ENCODE measurements at places on chromosomes 12 and 14. TPM values are rescaled to one million over a fixed set of nuclear protein-coding genes. Genes with fewer than 3 reads are reported as not detected.

RAD9B gene
- polyA plus RNA-seq, result 1.4 TPM

PLA2G1B gene
- polyA plus RNA-seq, result 0.27 TPM

CCDC60 gene
- 0.18 TPM for polyA plus RNA-seq

SDR9C7 gene
- 0.32 TPM for polyA plus RNA-seq

SLC17A8 gene
- polyA plus RNA-seq, result 0.35 TPM

DNA sequence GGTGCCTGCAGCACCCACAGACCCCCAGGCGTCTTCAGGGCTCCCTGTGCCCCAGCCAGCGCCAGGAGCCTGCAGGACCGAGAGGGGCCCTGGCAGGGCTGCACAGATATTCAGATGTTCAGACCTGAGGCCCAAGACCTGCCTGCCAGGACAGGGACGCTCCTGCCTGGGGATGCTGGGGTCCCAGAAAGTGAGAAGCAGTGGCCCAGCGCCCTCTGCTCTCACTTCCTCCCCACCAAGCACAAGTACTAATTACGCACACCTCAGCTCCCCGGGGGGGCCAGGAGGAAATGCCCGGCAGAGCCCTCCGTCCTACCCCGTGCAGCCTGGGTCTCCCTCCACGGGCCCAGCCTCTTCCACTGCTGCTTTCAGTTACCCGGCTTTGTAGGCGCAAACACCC, 28.8 kb upstream of the INF2 start:
- no peak for DNase-seq

DNA sequence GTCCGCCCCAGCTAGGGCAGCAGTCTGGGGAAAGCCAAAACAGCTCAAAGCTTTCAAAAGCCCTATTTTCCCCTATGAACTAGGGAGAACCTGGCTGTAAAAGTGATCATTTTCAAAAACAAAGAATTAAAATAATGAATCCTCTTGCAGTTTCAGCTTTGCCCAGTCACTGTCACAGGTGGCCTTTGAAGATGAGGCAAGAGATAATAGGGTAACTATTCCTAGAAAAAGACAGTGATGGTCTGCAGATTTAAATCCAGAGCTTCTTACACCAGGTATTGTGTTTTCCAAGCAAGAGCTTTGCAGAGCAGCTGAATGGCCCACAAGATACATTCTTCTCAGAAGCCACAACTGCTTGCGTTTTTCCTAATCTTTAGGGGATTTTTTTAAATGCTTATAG, 80.2 kb upstream of the NUDT4 start:
- no peak for DNase-seq

GRCh38 chr14:23638414-23639047, 2.4 kb downstream of the DHRS2 start:
- no peak for DNase-seq

GRCh38 chr14:55297611-55298499, 26.6 kb downstream of the FBXO34 start:
- no peak for DNase-seq

- no peak for DNase-seq
These were observed 340.2 kb downstream of the SEC23A start for GRCh38 chr14:38762845-38763244.

GRCh38 chr14:50173891-50174290, 57.5 kb downstream of the SOS2 start:
- no peak for DNase-seq

- no peak for DNase-seq
These were observed 47.9 kb upstream of the PLEKHG6 start for GRCh38 chr12:6262623-6263022.

DNA sequence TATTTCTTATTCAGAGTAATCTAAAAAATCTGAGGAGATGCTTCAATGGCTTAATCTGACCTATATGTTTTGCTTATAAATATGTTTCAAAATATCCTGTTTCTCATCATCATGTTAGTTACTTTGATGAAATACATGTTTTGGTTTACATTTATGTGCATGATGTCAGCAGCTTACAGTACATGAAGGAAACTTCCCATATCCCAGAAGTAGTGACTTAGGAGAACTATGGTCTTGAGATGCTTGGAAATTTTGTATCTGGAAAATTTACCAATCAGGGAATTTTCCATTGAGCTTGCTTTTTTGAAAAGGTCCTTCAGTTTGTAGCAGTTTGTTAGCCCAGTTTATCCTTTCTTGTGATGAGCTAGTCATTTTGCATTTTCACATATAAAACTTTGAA, 73.3 kb downstream of the RASSF8 start:
- DNase-seq, result no peak

- no peak for DNase-seq
These were observed 207.6 kb downstream of the CHST11 start for GRCh38 chr12:104664351-104664750.

DNA sequence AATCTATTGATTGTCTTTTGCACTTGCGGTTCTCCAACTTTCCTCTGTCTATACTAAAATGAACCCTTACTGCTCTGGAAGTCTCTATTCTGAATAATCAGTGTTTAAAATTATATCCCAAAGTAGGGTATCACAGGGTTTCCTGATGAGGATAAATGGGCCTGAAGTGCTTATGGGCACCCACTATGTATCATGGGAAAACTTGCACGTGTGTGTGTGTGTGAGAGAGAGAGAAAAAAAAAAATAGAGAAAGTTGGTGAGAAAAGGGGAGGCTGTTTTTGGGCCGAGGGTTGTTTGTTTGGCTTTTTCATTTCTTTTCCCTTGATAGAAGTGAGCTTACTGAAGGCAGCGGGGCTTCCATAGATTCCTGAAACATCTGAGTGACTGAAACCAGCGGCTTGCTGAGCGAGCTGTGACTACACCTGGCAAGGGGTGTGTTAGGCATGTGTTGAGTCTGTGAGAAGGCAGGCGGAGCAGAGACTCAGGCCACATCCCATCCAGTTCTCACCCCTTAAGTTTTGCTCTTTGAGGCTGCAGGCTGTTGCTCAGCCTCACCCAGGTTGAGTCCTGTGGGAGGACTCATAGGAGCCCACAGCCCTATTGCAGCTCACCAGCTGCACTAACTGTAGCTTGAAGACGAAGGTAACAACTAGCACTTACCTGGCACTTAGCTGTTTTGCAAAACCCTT, 17.2 kb downstream of the PPFIBP1 start:
- no peak for DNase-seq

GRCh38 chr12:66665435-66665985, 13.4 kb downstream of the GRIP1 start:
- DNase-seq, result no peak

DNA sequence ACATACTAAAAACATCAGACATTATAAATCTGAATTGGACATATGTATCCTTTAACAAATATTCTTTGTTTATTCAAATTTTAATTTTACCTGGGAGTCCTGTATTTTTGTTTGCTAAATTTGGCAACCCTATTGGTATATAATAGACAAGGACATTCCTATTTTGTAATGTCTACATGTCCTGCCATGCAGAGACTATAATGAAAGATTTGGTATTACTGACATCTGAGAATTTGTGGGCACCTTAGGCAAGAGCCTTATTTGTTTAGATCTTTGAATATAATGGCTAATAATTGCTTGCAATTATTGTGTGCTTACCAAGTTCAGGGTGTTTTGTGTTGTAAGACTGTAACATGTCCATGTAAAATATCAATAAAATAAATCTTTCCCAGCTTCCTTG, 334.4 kb downstream of the KCNH5 start:
- no peak for DNase-seq

GRCh38 chr12:63223128-63223527, 72.1 kb upstream of the AVPR1A start:
- no peak for DNase-seq

GRCh38 chr14:67618617-67619063, 1.1 kb upstream of the ARG2 start:
- DNase-seq, result peak; percentile 85

DNA sequence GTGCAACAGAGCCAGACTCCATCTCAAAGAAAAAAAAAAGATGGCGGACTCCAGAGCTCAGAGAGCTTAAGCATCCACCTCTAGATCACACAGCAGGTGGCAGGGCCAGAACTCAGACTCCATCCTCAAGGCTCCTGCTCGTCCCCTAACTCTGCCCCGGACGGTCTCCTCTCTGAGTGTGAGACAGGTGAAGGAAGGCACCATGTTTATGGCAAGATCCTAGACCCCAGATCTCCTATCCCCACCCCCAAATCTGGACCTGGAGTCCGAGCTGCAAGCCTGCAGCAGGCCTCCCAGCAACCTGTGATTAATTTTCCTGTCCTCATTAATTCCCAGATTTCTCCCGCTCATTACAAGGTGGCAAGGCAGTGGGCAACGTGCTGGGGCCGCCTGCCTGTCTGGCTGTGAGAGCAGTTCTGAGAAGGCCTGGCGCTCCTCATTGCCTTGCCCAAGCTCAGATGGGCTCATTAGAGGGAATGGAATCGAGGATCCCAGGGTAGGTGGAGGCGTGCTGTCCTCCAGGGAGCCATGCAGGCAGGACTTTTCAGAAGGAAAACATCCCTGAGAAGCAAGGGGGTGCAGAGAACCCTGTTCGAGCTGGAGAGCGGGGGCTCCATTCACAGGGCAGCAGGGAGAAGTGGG, 296.6 kb upstream of the RTL1 start:
- no peak for DNase-seq

GRCh38 chr12:65339161-65339560, 60.7 kb downstream of the MSRB3 start:
- DNase-seq, result no peak

DNA sequence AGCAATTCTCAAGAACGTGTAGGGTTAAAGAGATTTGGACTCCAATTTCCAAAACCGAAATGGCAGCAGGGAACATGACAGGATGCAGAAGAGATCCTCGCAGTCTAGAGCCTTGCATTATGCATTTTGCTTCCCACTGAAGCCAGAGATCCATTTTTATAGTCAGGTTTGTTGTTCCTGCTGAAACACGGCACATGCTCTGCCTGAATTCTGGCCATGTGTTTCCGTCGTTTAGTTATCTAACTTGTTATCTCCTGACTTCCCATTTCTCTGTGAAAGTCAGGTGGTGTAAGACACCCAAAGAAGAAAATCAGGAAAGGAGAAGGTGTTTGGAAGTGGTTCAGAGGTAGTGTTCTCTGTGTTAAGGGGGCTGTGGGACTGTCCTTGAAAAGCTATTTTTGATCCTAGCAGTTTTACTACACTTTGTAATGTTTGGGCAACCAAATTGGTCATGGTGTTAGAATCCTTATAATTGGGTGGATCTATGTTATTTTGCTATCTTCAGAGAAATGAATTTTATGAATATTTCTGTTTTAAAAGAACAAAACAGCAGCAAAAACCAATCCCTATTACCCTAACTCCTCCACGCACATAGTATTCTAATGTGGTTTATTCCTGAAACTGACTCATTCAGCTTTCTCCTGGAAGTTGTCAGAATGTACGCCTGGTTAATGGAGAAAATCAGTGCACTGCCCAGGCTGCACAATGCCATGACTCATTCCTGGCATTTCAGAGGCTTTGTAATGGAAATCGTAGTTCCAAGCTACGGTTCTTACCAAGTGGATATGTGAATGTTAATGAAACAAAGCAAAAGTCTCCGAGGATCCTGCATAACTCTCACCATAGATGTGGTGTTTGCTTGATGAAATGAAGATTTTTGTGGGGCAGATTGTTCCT, 110.1 kb downstream of the SAMD4A start:
- no peak for DNase-seq

- DNase-seq, result no peak
These were observed 33.9 kb upstream of the CDK17 start for GRCh38 chr12:96434107-96434506.

DNA sequence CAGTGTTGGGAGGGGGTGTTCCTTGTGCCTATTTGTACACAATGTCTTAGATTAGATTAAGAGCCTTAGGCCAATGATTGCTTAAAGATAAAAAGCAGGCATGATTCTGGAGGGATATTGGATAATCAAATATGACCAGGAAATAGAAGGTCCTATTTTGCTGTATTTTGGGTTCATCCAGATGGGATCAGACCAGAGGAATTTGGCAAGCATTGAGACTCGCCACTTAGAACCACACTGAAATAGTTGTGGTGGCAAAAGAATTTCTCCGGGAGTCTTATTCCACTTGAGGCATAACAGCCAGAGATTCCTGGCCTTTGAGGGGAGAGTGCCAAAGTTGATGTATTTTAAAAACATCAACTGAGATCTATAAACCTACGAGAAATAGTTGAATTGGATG, 327.2 kb downstream of the RAD51B start:
- no peak for DNase-seq

- DNase-seq, result no peak
These were observed 54.1 kb downstream of the MAP1LC3B2 start for GRCh38 chr12:116613256-116613655.

DNA sequence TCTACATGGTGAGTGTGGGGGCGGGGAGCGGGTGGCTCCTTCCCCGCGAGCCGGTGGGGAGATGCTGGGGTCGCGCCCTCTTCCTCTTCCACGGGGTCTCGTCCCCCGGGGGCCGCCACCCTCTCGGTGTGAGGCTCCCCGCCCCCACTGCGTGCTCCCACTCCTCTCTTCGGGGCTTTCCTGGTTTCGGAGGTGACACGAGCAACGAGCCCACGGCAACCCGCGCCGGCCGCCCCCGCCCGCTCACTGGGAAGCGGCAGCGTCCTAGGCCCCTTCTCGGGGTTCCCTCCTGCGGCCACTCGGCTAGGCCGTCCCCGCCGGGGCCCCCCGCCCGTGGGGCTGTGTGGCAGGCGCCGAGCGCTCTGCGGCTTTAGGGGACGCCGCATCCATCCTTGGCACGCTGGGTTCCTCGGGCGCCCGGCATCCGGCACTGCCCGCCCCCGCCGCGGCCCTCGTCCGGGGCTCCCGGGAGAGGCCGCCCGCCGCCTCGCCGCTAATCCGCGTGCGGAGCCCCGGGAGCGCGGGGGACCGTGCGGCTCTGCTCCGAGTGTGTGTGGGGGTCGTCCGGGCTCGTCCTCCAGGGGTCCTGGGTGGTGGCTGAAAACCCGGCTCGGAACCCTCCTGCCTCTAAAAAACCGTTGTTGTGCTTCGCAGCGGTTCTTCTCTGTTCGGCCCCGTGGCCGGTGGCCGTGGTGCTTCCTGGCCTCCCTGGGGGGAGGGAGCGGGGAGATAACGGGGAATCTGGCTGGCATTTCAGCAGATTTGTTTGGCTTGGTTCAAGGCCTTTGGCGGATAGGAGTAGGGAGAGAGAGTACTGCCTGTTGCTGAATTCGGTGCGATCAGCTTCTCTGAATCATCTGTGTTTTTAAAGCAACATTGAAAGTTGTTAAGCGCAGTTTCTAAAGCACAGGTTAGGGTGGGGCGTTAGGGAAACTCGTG, 1.0 kb downstream of the PCNX1 start:
- DNase-seq, result peak; percentile 41

DNA sequence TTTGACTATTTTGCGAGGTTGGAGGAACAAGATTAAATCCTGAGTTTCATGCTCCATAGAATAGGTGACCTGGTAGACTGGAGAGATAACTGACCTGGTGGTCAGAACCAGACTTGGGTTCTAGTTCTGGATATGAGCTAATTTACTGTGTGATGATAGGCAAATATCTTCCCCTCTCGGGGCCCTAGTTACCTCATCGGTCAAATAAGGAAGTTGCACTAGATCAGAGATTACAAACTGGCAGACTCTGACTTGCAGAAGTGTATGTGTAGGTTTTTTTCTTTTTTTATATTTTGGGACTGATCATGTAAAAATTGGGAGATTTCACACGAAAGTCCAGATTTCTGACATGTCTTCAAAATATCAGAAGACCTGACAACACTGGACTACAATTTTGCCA, 37.0 kb downstream of the RPH3A start:
- DNase-seq, result no peak
